Astrocyte of the hippocampus (primary cell): ENCODE measurements at places on chromosomes 12 and 14.

GRCh38 chr12:64819816-64820402, 4.5 kb upstream of the TBC1D30 start:
- no peak for DNase-seq

GRCh38 chr12:62434494-62435302, 31.9 kb upstream of the MON2 start:
- DNase-seq = no peak

DNA sequence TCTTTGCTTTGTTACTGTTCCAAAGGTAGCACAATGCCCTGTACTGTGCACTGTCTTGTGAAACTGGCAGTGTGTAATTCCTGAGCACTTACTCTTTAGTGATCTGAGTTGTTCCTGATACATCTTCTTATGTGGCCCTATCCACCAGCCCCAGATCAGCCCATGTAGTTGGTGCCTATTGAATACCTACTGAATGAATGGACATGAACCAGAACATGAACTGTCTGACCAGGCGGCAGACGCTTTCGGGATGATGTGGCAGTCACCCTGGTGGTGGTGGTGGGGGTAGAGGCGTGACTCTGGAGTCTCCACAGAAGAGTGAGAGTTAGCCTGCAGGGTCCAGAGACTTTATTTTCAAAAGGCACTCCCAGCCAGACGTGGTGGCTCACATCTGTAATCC, 46.6 kb upstream of the PAPOLA start:
- DNase-seq = no peak

GRCh38 chr12:79402606-79403005, 288.2 kb downstream of the PAWR start:
- peak; percentile 62 for DNase-seq

DNA sequence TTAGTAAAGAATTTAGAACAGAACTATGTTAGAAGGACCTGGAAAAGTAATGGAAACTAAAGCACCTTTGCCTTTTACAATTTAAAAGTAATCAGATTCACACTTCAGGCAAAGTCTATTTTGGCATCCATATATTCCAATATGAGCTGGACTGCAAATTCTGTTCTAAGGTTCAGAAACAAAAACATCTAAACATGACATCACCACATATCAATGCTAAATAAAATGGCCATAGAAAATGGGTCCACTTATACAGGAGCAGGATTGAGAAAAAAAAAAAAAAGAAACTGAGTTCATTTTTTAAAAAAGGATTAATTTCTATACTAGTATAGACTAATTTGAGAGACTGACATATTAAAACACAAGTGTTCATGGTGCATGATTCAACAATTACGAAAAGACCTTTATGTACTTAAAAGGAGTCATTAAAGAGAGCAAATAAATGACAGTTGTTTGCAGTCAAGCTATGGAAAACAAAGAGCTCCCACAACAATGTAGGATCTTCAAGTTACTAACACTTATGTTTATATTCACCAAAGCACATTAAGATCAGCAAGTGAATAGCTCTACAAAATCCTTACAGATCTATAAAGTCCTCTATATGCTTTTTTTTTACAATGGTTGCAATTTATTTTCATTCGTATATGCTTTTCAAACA, 45.7 kb downstream of the DICER1 start:
- no peak for DNase-seq

- DNase-seq = no peak
Measured at GRCh38 chr12:89167986-89168385, 184.3 kb downstream of the DUSP6 start.

DNA sequence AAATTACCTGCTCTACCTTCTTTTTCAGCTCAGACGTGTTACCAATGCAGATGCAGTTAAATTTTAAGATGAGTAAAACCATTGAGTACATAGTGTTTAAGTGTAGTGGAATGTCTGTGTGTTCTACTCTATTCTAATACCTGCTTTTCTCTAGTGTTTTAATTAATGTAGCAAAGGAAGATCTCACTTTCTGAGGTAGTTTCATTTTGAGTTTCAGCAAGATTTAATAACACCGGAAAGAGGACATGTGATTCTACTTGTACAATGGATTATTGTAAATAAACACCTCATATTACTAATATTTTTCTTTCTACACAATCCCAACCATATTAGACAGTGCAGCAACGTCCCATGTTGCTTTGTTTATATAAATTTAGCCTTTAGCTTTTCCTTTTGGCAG, 315.4 kb downstream of the RAD51B start:
- no peak for DNase-seq

DNA sequence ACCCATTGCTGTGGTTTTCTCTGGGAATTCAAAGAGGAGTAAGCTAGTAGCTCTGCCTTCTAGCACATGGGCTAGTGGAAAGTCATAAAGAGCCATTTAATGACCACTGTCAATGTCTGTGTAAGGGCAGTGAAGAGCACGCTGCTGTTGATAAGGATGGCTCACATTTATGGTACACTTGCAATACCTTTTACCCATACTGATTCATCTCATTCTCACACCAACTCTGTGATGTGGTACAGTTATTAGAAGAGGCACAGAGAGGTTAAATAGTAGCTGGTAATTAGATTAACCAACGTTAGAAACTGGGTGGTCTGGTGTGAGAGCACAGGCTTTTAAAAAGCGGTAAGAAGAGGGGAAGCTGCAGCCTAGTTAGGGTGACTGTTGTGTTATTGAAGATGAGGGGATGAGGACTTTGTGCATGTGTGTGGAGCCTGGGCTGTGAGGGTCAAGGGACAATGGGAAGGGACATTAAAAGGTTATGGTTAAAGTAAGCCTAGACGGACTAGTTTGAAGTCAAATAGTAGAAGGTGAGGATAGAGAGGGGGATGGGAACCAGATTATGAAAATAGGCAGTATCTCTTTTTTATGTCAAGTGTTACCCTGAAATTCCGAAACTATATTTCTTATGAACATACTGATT, 25.2 kb downstream of the RASSF3 start:
- no peak for DNase-seq

GRCh38 chr12:95548056-95548538, 3.2 kb downstream of the USP44 start:
- peak; percentile 68 for DNase-seq

DNA sequence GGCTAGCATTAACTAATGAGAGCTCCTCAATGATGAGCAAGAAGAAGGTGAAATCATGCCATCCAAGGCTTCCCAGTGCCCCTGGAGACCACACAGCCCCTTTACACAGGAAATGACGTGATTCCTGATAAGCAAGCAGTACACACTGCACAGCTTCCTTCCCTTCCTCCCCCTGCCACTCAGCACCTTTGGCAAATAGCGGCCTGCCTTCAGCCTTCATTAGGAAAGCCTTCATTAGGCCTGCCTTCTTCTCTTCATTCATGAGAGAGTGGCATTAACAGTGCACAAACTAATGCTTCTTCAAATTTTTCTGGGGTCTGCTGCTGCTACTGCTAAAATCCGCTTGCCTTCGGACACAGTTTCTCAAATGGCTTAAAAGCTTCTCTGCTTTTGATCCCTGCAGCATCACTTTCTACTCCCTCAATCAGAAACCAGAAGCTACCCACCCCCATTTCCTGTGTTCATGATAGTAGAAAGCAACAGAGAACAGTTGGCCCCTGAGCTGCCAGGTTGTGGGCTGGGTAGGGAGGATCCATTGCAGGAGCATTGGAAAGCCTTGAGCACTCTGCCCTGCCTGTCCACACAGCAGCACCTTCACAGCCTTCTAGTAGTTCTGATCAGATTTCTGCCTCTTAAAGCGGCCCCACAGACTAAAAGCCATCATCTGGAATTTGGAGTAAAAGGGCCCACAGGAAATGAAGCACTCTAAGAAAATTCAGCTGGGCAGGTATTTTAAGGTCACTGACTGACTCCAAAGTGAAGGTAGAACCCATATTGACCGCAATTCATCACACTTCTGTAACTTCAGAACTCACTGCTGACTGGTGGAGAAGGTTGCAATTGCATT, 103.8 kb upstream of the ETV6 start:
- DNase-seq = no peak

DNA sequence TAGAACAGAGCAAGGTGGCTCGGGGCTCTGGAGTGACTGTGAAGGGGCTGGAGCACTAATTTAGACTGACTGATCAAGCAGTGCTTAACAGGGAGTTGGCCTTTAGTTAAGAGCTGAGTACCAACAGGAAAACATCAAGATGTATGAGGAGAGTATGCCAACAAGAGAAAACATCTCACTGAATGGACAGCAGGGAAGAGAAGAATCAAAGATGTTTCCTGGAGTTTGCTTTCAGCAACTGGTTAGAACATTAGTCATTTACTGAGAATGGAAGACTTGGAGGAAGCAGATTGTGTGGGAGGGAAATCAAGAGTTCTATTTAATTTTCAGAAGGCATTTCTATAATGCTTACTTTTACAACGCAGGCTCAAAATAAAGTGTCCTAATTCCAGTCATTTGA, 259.3 kb downstream of the ADAMTS20 start:
- no peak for DNase-seq

- no peak for DNase-seq
Measured at GRCh38 chr14:100796946-100797345, 29.0 kb upstream of the MEG3 start.

GRCh38 chr14:100639280-100639679, 52.1 kb upstream of the BEGAIN start:
- DNase-seq = no peak

GRCh38 chr12:65171870-65172269, 2.5 kb downstream of the LEMD3 start:
- DNase-seq = peak; percentile 8

GRCh38 chr14:67541448-67542387, 8.6 kb downstream of the PLEKHH1 start:
- no peak for DNase-seq

DNA sequence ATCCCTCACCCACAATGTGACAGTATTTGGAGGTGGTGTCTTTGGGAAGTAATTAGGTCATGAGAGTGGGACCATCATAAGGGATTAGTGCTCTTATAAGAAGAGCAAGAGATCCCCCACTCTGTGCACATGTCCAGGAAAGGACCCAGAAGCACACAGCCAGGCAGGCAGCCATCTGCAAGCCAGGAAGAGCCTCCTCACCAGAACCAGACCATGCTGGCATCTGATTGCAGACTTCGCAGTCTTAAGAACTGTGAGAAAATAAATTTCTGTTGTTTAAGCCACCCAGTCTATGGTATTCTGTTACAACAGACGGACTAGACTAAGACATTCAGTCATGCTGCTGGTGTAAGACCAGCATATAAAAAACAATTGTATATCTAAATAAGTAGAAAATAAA, 69.8 kb downstream of the EFCAB11 start:
- DNase-seq = no peak

DNA sequence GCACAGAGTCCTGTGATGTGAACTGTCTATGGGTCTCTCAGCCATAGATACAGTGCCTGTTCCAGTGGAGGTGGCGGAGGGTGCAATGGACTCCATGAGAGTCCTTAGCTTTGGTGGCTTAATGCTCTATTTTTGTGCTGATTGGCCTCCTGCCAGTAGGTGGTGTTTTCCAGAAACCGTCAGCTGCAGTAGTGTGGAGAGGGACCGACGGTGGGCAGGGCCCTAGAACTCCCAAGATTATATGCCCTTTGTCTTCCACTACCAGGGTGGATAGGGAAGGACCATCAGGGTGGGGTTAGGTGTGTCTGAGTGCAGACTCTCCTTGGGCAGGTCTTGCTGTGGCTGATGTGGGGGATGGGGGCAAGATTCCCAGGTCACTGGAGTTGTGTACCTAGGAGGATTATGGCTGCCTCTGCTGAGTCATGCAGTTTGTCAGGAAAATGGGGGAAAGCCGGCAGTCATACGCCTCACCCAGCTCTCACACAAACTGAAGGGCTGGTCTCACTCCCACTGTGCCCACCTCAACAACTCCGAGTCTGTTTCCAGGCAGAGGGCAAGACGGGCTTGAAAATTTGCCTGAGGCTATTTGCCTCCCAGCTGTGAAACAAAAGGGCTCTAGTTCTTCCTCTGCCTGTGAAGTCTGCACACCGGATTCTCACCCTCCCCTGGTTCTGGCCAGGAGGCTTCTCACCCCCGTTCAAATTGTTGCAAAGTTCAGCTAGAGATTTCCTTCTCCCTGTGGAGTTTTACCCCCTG, 24.9 kb upstream of the ZDHHC17 start:
- no peak for DNase-seq

DNA sequence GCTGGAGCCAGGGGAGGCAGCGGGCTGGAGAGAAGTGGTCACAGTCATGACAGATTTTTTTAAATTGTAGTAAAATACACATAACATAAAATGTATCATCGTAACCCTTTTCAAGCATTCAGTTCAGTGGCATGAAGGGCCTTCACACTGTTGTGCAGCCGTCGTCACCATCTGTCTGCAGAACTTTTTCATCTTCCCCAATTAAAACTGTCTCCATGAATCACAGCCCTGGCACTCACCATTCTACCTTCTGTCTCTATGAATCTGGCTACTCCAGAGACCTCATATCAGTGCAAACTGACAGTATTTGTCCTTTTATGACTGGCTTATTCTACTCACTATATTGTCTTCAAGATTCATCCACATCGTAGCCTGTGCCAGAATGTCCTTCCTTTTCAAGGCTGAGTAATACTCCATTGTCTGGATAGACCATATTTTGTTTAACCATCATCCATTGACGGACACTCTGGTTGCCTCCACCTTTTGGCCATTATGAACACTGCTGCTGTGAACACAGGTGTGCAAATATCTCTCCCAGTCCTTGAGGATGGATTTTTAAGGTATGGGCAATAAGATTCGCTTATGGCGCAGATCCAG, 91.5 kb upstream of the NCOR2 start:
- DNase-seq = no peak

DNA sequence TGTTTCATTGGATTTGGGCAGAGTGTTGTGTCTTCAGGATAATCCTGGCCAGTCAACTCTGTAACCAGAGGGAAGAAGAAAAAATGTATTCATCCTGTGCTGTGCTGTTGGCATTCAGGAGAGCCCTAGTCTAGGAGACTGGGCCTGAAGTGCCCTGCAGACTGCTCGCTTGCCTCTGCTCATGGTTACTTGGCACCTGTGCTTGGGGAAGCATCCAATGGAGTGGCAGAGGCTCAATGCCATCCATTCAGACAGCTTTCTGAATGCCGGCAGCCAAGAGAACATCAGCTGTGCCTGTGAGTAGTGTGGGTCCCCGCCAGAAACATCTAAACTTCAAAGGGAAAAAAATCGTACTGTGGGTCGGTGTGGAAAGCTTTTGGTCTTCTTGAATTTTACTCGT, 124.2 kb downstream of the SRGAP1 start:
- DNase-seq = no peak

DNA sequence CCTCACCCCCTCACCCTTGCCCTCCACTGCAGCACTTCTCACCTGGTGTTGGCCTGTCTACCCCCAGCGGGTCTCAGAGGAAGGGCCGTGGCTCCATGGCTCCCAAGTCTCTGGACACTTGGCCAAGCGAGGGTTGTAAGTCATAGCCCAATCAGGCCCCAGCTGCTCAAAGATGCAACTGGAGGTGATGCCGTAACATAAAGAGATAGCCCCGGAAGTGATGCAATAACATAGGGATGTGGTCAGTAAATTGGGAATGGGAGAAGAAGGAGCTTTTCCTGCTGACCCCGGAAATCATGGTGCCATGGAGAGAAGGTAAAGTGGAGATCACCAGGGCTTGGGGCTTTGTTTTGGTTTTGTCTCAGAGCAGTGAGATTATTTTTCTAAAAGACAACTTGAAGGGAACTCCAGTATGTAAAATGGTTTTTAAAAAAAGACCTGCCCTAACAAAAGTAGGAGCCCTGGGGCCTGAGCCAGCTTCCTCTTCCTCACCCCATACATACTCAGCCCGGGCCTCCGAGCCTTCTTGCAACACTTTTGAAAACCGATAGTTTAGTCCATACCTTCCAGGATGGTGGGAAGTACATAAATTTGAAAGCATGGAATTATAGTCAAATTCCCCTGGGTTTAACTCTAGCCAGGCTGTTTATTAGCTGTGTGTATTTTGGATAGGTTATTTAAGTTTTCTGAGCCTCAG, 212.5 kb downstream of the CRADD start:
- no peak for DNase-seq

GRCh38 chr14:100188392-100189030, 29.1 kb upstream of the DEGS2 start:
- DNase-seq = no peak
